Effector CD8-positive, alpha-beta T cell (primary cell): ENCODE measurements at places on chromosomes 4 and X.

DNA sequence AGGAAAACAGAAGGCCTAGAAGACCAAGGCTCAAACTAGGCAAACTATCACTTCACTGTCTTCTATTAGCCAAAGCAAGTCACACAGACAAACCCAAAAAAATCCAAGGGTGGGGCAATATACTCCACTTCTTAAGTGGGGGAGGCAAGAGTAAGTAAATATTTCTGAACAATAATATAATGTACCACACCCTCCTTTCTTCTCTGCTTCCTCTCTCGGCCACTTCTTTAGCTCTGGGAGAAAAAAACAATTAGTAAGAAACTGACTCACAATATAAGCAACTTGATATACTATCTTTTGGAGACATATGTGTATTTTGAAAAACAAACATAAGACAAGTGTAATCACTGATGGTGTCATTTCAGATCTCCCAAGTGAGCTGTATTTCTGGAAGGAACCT lies 14.8 kb downstream of the DCAF8L1 start:
- DNase-seq: no peak

DNA sequence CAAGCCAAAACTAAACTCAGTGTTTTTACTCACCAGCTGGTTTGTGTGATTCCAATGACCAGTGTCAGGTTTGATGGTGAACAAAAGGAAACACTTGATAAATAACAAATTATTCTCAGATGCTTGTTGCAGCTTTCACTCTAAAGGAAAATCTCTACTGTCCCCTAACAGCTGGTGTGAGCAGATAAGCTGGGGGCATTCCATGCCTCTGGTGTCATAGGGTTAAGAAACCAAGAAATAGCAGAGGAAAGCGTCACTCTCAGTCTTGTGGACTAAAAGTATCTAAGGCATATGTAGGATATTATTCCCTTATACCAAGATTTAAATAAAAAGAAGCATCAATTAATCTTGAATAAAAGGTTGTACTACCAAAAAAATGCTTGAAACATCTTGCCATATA lies 24.3 kb downstream of the TRPC5 start:
- no peak for DNase-seq

DNA sequence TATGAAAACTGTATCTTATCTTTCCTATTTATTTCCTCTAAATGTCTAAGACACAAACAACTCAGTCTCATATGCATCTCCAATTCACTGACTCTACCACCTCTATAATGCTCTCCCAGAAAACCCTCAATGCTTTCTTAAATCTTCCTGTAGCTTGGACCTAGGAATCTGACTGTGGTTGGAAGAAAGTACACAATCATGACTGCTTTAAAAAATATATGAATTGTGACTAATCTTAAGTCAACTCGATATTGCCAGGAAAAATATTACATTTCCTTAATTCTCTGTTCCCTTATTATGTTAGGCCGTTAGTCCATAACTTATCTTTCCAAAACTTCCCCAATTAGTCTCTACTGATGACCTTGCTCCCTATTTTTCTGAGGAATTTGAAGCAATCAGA lies 87.0 kb downstream of the SPCS3 start:
- DNase-seq: no peak

DNA sequence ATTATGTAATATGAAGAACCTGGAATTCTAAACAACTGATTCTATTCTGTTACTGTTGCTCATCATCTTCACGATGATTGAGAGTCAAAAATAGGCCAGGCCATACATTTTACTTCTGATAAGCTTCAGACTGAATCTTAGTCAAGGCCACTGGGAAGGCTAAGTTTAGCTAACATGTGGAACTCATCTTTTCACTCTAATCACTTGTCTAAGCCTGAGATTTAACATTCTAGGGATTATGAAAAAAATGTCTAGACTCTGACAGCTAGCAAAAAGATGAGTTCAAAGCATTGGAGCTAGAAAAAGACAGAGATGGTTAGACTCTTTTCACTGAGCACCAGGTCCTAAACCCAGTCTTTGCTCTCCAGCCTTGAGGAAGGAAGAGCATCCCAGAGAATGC lies 656.2 kb upstream of the IGFBP7 start:
- no peak for DNase-seq

GRCh38 chr4:183304538-183304937 lies 15.5 kb downstream of the CLDN22 start:
- DNase-seq: no peak

GRCh38 chr4:74480267-74480666 lies 35.3 kb downstream of the AREG start:
- DNase-seq: no peak
